NCI-H187 treated with DMSO at 0.1 percent for 48 hours (cell line): ENCODE measurements at places on chromosomes 2 and 18.

GRCh38 chr2:23584054-23584745 is 199.2 kb downstream of the KLHL29 start:
- no peak for DNase-seq

- DNase-seq: no peak
Observed at GRCh38 chr18:1048032-1048431, 143.4 kb downstream of the ADCYAP1 start.

- DNase-seq: no peak
Observed at GRCh38 chr2:8248623-8248957, 433.3 kb upstream of the ID2 start.

DNA sequence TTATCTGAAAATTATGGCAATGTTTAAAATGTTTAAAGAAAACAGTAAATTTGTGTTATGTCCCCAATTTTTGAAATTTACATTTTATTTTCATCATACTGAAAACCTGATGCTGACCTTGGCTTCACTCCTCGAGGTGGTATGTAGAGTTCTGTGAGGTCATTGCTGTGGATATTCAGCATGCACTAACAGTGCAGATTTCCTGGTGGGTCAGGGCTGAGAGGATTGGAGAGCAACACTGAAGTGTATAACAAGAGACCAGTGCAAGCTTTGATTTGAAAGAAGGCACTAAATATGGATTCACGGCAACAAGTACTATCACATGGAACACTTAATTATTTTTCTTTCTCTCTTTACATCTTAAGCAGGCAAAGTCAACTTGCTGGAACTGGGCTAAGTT is 134.1 kb downstream of the SLC8A1 start:
- DNase-seq: no peak

DNA sequence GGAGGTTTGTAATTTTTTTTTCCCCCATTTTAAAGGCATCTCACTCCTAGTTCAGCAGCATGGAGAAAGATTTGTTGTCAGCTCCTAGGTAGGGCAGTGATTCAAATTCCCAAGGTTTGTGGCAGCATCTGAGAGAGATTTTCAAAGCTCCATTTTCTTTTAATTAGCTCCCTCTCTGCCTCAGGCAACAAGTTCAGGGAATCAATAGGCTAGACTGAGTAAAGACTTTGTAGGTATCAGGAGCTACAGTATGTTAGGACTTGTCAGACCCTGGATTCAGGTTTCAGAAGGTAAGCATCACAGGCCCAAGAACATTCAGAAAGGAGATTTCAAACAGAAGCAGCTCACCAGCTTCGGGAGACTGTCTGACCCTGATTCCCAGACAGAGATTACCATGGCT is 273.3 kb upstream of the ERBB4 start:
- DNase-seq: no peak

DNA sequence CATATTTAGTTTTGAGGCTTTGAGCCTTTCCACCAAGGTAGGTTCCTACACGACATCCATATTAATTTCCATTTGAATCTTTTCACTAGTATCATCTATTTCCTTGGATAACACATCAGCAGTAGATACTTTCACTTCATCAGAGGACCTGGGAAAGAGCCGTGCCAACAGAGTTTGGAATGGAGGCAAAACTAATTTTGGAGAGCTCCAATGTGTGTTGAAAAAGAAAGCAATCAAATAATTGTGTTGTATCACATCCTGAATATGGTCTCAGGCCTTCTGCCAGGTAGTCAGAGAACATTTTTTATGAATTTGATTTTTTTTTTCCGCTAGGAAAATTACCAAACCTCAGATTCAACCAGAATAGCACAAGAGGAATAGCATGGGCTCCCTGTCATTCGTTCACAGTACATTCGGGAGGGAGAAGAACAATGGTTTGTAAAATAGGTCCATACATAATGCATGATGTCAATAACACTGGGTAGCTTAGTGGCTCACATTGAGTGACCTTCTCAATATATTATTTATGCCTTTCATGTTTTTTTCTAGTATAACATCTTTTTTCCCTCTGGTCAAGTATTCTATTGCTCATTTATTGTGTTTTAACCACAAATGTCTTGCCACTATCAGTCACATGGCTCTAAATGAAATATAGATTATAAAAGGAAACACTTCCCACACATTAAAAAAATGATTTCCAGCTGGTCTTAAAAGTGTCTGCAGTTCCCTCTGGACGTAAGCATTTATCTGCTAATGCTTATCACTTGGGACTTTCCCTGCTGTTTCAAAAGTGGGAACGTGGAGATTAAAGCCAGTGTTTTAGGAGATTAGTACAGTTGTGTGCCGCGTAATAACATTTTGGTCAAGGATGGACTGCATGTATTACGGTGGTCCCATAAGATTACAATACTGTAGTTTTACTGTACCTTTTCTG is 68.6 kb upstream of the RAPH1 start:
- no peak for DNase-seq

GRCh38 chr2:176751314-176752227 is 461.0 kb upstream of the HNRNPA3 start:
- DNase-seq: no peak

GRCh38 chr18:55415258-55415871 is 172.6 kb downstream of the TCF4 start:
- DNase-seq: no peak
